KG1 (cell line): ENCODE measurements at places on chromosomes 13 and 19.
A peak's percentile ranks its signal among the peaks of the same experiment; 100 is the strongest.

GRCh38 chr19:19558055-19558454 lies 20.0 kb downstream of the CILP2 start:
- no peak for DNase-seq

DNA sequence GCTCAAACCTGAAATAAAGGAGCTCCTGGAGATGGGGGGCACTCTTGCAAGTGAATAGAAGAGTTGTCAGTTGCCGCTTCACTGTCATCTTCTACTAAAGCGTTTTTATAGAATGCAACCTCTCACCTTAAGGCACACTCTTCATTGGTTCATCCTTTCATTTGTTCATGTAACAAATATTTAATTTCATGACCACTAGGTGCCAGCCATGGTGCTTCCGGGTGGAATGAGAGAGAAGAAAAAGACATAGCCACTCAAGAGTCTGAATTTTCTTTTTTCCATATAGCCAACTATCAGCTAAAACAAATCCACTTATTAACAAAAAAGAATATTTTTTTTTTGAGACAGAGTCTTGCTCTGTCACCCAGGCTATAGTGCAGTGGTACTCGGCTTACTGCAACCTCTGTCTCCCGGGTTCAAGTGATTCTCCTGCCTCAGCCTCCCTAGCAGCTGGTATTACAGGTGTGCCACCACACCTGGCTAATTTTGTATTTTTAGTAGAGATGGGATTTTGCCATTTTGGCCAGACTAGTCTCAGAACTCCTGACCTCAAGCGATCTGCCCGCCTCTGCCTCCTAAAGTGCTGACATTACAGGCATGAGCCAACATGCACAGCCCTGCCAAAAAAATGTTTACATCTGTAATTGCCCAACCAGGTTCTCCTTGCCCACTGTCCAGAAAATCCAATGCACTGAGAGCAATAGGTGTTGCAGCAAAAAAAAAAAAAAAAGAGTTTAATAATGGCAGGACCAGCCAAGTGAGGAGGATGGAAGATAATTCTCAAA lies 22.1 kb upstream of the SACS start:
- no peak for DNase-seq

GRCh38 chr19:48715681-48716171 lies 3.8 kb downstream of the MAMSTR start:
- no peak for DNase-seq

- no peak for DNase-seq
Observed at GRCh38 chr13:85586422-85586831, 212.8 kb downstream of the SLITRK6 start.

DNA sequence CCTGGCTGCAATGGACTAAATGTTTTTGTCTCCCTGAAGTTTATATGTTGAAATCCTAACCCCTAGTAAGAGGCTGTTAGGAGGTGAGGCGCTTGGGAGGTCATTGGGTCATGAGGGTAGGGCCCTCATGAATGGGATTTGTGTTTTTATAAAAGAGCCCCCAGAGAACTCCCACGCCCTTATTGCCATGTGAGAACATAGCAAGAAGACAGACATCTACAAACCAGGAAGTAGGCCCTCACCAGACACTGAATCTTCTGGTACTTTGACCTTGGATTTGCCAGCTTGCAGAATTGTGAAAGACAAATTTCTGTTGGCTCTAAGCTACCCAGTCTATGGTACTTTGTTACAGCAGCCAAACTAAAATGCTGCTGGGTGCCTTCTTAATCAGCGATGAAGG lies 96.1 kb upstream of the SPATA13 start:
- DNase-seq = no peak

DNA sequence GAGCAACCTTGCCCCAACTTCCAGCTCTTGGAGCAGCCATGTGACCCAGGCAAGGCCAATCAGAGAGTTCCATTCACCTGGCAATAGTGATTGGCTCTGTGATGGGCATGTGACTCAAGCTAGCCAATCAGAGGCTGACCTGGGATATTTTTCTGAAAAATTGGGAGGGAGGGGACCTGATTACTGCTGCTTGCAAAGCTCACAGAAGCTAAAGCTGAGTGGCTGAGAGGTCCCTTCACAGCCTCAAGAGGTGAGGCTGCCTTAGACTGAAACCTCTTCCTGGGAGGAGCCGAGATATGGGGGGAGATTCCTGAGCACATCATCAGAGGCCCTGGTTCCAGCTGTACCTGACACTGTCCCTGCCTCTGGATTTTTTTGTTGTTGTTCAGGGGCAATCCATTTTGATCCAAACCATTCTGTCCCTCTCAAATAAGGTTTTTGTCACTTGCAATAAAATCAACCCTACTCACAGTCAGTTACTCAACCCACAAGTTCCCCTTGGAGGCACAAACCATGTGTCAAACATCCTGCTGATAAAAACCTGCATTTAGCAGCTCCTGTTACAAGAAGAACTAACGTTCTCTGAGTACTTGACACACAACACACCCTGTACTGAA lies 4.8 kb downstream of the CIB3 start:
- peak; percentile 52 for DNase-seq

- no peak for DNase-seq
Observed at GRCh38 chr19:32822916-32823746, 46.4 kb downstream of the SLC7A9 start.

DNA sequence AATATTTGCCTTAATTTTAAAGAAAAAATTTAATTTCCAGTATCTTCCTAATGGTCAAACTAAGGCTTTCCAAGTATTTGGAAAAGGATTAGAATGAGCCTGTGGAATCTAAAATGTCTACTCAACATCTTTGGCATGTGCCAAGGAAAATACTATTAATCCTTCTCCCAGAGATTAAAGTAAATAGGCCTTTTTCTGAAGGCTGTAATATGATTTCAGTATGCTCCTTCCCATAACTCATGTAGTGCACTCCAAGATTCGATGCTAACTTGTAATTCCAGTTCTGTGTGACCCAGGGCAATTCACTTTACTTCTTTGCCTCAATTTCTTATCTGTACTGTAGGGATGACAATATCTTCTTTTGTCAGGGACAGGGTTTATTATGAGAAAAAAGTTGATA lies 196.9 kb downstream of the ZIC5 start:
- DNase-seq = no peak

DNA sequence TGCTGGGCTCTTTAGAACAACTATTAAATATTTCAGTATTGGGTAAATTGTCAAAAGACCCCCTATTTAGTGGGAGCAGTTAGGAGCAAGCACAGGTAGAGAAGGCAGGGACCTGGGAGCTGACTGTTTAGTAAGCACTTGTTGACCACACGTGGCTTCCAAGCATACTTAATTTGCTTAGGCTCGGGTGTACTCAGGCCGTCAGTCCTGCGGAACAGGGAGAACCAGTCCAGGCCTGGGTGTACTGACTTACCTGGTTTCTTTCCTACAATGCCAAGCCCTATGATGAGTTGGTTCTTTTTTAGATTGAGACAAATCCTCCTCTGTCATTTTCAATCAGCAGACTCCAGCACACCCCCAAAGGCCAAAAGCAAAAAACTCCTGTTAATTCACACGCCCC lies 90.0 kb downstream of the WDFY2 start:
- no peak for DNase-seq

DNA sequence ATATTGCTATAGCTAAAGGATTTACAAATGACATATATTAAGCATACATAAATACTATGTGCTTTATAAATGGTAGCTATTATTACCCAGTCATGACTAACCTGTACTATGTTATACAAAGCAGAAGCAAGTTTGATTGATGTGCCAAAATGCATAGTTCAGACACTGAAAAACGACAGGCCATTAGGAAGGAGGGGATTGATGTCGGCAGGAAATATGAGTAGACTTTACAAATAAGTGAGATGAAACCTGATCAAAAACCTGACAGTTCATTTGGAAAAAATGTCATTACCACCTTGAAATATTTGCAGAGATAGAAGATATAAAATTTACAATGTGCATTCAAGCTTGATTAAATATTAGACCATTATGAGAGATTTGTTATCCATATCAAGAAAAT lies 38.8 kb upstream of the TPP2 start:
- no peak for DNase-seq

GRCh38 chr13:102309110-102309509 lies 92.7 kb downstream of the FGF14 start:
- no peak for DNase-seq

- DNase-seq = no peak
Observed at GRCh38 chr19:519449-519865, 12.1 kb upstream of the CDC34 start.

GRCh38 chr19:21603431-21604231 lies 98.2 kb downstream of the ZNF429 start:
- no peak for DNase-seq

DNA sequence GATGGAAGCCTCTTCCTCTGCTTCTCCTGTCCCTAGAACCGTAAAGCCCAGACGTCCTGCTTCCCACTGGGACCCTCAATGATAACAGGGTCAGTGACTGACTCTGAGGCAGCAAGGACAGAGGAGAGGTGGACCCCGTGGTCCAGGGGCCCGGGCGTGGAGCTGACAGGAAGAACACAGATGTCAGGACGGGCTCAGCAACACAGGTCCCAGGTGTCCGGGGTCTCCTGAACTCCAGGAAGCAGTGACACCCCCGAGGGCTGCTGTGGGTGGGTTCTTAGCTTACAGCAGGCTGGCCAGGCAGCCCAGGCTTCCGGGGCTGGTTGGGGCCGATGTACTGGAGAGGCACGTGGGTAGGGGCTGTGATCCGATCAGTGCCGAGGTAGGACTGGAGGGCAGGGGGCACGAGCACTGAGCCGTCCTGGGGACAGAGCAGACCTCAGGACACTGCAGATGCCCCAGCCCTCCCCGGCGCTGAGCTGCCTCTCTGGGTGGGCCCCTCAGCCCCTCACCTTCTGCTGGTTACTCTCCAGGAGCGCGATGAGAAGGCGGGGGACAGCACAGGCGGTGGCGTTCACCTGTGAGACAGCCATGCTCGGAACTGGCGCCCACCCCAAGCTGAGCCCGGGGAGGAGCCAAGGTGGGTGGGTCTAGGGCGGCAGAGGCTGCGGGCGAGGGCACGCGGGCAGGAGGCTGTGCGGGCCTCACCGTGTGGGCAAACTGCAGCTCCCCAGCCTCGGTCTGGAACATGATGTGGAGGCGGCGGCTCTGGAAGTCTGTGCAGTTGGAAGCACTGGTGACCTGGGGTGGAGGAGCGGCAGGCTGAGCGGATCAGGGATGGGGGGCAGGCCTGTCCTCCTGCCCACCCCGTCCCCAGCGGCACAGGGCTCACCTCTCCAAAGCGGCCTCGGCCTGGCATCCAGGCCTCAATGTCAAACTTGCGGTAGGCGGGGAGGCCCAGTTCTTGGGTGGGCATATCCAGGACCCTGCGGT lies 3.6 kb upstream of the CCER2 start:
- no peak for DNase-seq

- no peak for DNase-seq
Observed at GRCh38 chr13:40160618-40161350, 505.3 kb downstream of the COG6 start.

- no peak for DNase-seq
Observed at GRCh38 chr13:40043764-40044163, 388.3 kb downstream of the COG6 start.
